Breast epithelium (tissue), 4 donors: ENCODE measurements at places on chromosomes 2 and 18.

- no peak for DNase-seq
These were observed 7.4 kb upstream of the TMEM87B start for GRCh38 chr2:112047537-112048235.

- DNase-seq, result no peak
These were observed 339.4 kb downstream of the GRB14 start for GRCh38 chr2:164281896-164282295.

- DNase-seq, result no peak
These were observed 81.4 kb downstream of the LYPD1 start for GRCh38 chr2:132588576-132588975.

GRCh38 chr2:181104512-181105115, 124.2 kb downstream of the UBE2E3 start:
- DNase-seq, result no peak

GRCh38 chr2:31581124-31581795, 522 bp upstream of the SRD5A2 start:
- no peak for DNase-seq

GRCh38 chr2:197136452-197136851, 174.1 kb downstream of the ANKRD44 start:
- DNase-seq, result no peak

GRCh38 chr2:153944800-153945199, 73.1 kb downstream of the GALNT13 start:
- DNase-seq, result no peak
